Naive thymus-derived CD8-positive, alpha-beta T cell (primary cell): ENCODE measurements at places on chromosomes 5 and 9. TPM values are rescaled to one million over a fixed set of nuclear protein-coding genes. Genes with fewer than 3 reads are reported as not detected.

DNA sequence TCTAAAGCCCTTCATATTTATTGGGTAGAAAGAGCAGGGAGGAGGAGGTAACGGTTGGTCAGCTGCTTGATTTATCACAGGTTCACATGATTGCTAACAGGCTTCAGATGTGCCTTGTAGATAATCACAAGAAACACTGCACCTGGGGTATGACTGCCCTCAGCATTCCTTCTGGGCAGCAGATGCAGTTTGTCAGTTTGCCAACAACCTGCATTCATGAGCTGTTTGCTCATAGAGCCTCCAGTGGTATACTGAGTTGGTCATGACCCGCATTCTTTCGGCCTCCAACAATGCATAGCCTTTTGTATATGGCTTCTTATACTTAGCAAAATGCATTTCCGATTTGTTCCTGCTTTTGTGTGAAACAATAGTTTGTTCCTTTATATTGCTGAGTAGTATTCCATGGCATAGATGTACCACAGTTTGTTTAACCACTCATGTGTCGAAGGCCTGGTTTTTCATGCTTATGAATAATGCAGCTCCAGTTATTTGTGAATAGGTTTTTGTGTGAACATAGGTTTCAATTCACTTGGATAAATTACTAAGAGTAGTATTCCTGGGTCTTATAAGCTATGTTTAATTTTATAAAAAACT, 83.6 kb downstream of the ARHGEF28 start:
- no peak overlapping the region for H3K4me3 ChIP-seq
- no peak overlapping the region for H3K27ac ChIP-seq
- peaks cover 15% of the 10 kb centered on the region for H3K27me3 ChIP-seq

GRCh38 chr9:19229595-19230354, 718 bp upstream of the DENND4C start:
- no peaks in the 10 kb centered on the region for H3K27me3 ChIP-seq
- peak overlapping the region; percentile 92 for H3K27ac ChIP-seq
- peaks cover 14% of the 10 kb centered on the region for H3K4me1 ChIP-seq
- no peak overlapping the region for H3K4me3 ChIP-seq

DNA sequence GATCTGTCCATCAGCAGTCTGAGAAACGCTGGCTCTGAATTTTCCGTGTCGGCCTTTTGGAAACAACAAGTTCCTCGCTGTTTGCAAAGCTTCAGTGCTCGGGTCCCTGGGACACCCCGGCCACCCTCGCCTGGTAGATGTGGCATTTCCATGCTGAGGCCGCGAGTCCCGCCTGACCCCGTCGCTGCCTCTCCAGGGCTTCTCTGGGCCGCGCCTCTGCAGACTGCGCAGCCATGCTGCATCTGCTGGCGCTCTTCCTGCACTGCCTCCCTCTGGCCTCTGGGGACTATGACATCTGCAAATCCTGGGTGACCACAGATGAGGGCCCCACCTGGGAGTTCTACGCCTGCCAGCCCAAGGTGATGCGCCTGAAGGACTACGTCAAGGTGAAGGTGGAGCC, 4.7 kb downstream of the NTNG2 start:
- DNase-seq = no peak
- no peak overlapping the region for H3K4me3 ChIP-seq
- no peaks in the 10 kb centered on the region for H3K36me3 ChIP-seq
- H3K27me3 ChIP-seq = peaks cover 65% of the 10 kb centered on the region
- H3K4me1 ChIP-seq = peaks cover 7% of the 10 kb centered on the region

DNA sequence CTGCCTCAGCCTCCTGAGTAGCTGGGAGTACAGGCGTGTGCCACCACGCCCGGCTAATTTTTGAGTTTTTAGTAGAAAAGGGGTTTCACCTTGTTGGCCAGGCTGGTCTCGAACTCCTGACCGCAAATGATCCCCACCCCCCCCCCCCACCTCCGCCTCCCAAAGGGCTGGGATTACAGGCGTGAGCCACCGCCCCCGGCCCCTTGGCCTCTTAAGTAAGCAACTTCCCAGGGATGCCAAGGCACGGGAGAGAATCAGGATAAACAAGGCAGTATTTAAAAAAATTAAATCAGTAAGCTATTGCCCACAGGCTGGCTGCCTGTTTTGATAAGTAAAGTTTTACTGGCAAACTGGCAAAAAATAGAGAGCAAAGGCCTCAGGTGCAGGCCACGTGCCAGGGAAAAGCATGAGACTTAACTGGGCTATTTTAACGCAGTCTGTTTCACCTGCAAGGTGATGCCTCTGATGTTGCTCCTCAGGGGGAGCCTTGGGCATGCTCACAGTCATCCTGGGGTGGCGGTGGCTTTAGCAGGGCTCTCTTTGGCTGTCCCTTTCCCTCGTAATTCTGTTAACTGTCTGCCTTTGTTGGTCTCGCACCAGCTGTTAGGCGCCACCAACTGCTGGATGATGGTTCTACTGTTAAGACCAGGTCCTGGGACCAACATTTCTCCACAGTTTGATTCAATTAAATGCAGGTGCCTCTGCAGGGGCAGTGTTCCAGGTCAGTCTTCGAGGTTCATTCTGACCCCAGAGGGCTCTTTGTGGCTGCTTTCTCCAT, 19.4 kb upstream of the RNF130 start:
- H3K4me3 ChIP-seq = peak overlapping the region; percentile 70
- no peak for DNase-seq
- H3K27ac ChIP-seq = no peak overlapping the region
- peaks cover 33% of the 10 kb centered on the region for H3K4me1 ChIP-seq
- no peaks in the 10 kb centered on the region for H3K36me3 ChIP-seq
- H3K27me3 ChIP-seq = peaks cover 1% of the 10 kb centered on the region

DNA sequence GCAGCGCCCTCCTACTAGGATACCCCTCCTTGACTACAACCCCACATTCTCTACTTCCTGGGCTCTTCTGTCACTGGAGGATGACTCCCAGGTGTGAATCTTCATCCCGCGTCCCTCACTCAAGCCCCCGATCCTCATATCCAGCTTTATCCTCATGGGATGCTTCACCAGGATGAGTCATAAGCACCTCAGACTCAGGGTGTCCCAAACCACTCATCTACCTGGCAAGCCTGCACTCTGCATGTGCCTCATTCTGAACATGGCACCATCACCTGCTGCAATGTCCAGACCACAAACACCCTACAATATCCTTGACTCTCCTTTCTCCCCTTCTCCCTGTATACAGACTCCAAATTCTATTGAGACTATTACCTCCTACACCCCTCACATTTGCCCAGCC, 1.5 kb upstream of the TGFBI start:
- peaks cover 2% of the 10 kb centered on the region for H3K4me1 ChIP-seq
- H3K36me3 ChIP-seq = no peaks in the 10 kb centered on the region
- H3K27ac ChIP-seq = no peak overlapping the region
- H3K27me3 ChIP-seq = peaks cover 26% of the 10 kb centered on the region
- no peak overlapping the region for H3K4me3 ChIP-seq

PCDHGB2 gene
- polyA plus RNA-seq = not detected

CDC25C gene
- polyA plus RNA-seq = not detected

CKMT2 gene
- not detected for polyA plus RNA-seq

BAG1 gene
- 80.5 TPM for polyA plus RNA-seq

SLC22A5 gene
- 3.2 TPM for polyA plus RNA-seq
